ENCODE measurements at places on chromosomes 11 and 22. TPM values are rescaled to one million over a fixed set of nuclear protein-coding genes. Genes with fewer than 3 reads are reported as not detected.

DNA sequence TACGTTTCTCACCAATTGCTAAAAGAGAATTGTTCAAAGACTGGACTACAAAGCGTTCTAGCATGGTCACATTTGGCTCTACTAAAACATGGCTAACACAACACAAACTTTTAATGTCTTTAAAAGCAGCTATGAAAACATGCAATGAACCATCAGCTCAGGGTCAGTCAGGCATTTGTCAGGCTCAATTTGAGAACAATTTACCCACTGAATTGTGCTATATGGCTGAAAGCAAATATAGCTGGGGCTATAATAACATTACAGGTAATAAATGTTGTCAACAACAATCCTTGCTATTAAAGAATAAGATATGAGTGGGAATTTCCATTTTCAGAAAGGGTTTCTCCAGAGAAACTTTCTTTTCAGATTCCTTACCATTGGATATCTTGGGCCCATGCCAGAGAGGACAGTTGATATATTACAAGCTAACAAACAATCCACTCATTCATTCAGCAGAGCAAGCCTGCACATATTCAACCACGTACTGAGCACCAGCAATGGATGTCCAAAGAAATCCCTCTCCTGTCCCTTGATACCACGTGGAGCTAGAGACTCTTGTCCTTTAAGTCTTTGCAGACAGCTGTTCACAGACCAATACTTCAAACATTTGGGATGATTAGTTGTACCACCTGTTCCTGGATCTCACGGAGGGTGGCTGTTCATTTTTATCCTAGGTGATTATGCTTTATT, 82.5 kb upstream of the DDI1 start:
- peaks cover 17% of the 10 kb centered on the region for H3K4me1 ChIP-seq
- H3K27ac ChIP-seq, result no peak overlapping the region
- H3K27me3 ChIP-seq, result no peaks in the 10 kb centered on the region
- no peak overlapping the region for H3K4me3 ChIP-seq
- no peak for DNase-seq

Gene PLXNB2
- 5.5 TPM for total RNA-seq

Gene PRR33
- not detected for total RNA-seq

Gene CCDC116
- 2.5 TPM for total RNA-seq

Gene KIRREL3
- not detected for total RNA-seq

- H3K4me1 ChIP-seq, result peaks cover 9% of the 10 kb centered on the region
- no peaks in the 10 kb centered on the region for H3K27me3 ChIP-seq
- DNase-seq, result no peak
- H3K27ac ChIP-seq, result no peak overlapping the region
These were observed 46.9 kb downstream of the DDX6 start for GRCh38 chr11:118744046-118744445.

Gene CADM1
- total RNA-seq, result 0.50 TPM

Gene TSPAN18
- 0.26 TPM for total RNA-seq

- H3K4me1 ChIP-seq, result no peaks in the 10 kb centered on the region
- no peaks in the 10 kb centered on the region for H3K27me3 ChIP-seq
- no peak for DNase-seq
- H3K36me3 ChIP-seq, result no peaks in the 10 kb centered on the region
These were observed 23.7 kb downstream of the ARVCF start for GRCh38 chr22:19992921-19993355.

Gene SLC7A4
- not detected for total RNA-seq

Gene ANO3
- not detected for total RNA-seq

DNA sequence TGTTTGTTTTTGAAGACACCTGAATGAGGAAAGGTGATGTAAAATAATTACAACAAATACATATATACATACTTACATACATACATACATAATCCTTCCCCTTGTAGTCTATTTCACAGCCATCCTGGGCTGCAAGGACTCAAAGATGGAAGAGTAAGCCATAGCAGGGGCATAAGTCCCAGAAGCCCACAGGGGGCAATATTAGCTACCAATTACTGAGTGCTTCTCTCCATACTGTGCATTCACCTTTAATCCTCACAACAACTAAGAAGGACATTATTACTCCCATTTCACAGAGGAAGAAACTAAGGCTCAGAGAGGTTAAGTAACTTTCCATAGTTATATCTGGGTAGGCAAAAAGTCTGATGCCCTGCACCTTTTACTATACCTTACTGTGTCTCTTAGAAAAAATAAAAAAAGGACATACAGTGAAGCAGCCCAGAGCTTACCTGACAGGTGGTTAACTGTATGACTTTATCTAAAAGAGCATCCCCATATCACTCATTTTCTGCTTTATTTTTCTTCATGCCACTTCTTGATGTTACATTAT, 2.7 kb downstream of the SERGEF start:
- no peak overlapping the region for H3K4me3 ChIP-seq
- no peak overlapping the region for H3K27ac ChIP-seq
- no peaks in the 10 kb centered on the region for H3K27me3 ChIP-seq

GRCh38 chr11:65394125-65394536, 7.7 kb downstream of the FRMD8 start:
- no peak overlapping the region for H3K4me3 ChIP-seq
- no peak overlapping the region for H3K27ac ChIP-seq
- H3K4me1 ChIP-seq, result peaks cover 27% of the 10 kb centered on the region

- no peaks in the 10 kb centered on the region for H3K4me1 ChIP-seq
- no peaks in the 10 kb centered on the region for H3K36me3 ChIP-seq
- no peak overlapping the region for H3K27ac ChIP-seq
These were observed 146.0 kb downstream of the GUCY1A2 start for GRCh38 chr11:106872246-106872645.

GRCh38 chr11:94089341-94089740, 39.3 kb upstream of the PANX1 start:
- no peaks in the 10 kb centered on the region for H3K4me1 ChIP-seq
- peaks cover 8% of the 10 kb centered on the region for H3K27me3 ChIP-seq
- H3K36me3 ChIP-seq, result no peaks in the 10 kb centered on the region
- no peak for DNase-seq
- no peak overlapping the region for H3K27ac ChIP-seq

Gene TNNI2
- total RNA-seq, result 1.4 TPM

Gene JAML
- 1.4 TPM for total RNA-seq

GRCh38 chr11:76523147-76523546, 78.3 kb downstream of the EMSY start:
- peaks cover 15% of the 10 kb centered on the region for H3K36me3 ChIP-seq
- H3K27me3 ChIP-seq, result no peaks in the 10 kb centered on the region
- H3K4me3 ChIP-seq, result no peak overlapping the region
- peaks cover 4% of the 10 kb centered on the region for H3K4me1 ChIP-seq
- no peak for DNase-seq
- H3K27ac ChIP-seq, result no peak overlapping the region

Gene OR51I1
- not detected for total RNA-seq

GRCh38 chr11:3986301-3986700, 108.3 kb upstream of the RRM1 start:
- peaks cover 62% of the 10 kb centered on the region for H3K4me1 ChIP-seq
- no peak overlapping the region for H3K4me3 ChIP-seq
- H3K27ac ChIP-seq, result no peak overlapping the region

GRCh38 chr22:22710719-22711531, 66.5 kb downstream of the GGTLC2 start:
- no peak overlapping the region for H3K27ac ChIP-seq
- DNase-seq, result peak; percentile 82
- peaks cover 13% of the 10 kb centered on the region for H3K4me1 ChIP-seq
- H3K36me3 ChIP-seq, result no peaks in the 10 kb centered on the region
- no peak overlapping the region for H3K4me3 ChIP-seq
- H3K27me3 ChIP-seq, result no peaks in the 10 kb centered on the region

Gene OR5P2
- not detected for total RNA-seq

Gene TOLLIP
- 53.2 TPM for total RNA-seq

- H3K4me1 ChIP-seq, result no peaks in the 10 kb centered on the region
- no peak overlapping the region for H3K27ac ChIP-seq
- DNase-seq, result no peak
- peaks cover 18% of the 10 kb centered on the region for H3K27me3 ChIP-seq
These were observed 188.4 kb upstream of the NAV2 start for GRCh38 chr11:19524171-19524671.

GRCh38 chr11:2404735-2405196, 4.2 kb downstream of the TSSC4 start:
- peaks cover 4% of the 10 kb centered on the region for H3K4me1 ChIP-seq
- H3K27ac ChIP-seq, result no peak overlapping the region
- no peaks in the 10 kb centered on the region for H3K27me3 ChIP-seq
- DNase-seq, result no peak
- H3K36me3 ChIP-seq, result no peaks in the 10 kb centered on the region
- H3K4me3 ChIP-seq, result no peak overlapping the region

Gene DNAJC24
- 16.8 TPM for total RNA-seq

GRCh38 chr11:104704888-104705287, 193.4 kb downstream of the CASP12 start:
- peaks cover 58% of the 10 kb centered on the region for H3K4me1 ChIP-seq
- peaks cover 13% of the 10 kb centered on the region for H3K36me3 ChIP-seq
- no peaks in the 10 kb centered on the region for H3K27me3 ChIP-seq
- DNase-seq, result no peak

- no peaks in the 10 kb centered on the region for H3K27me3 ChIP-seq
- H3K4me3 ChIP-seq, result no peak overlapping the region
These were observed 3.1 kb upstream of the APOBEC3D start for GRCh38 chr22:39017596-39018365.

GRCh38 chr22:37103656-37104452, 5.7 kb downstream of the TMPRSS6 start:
- peaks cover 34% of the 10 kb centered on the region for H3K4me1 ChIP-seq
- peak overlapping the region; percentile 14 for H3K27ac ChIP-seq
- DNase-seq, result no peak
- H3K36me3 ChIP-seq, result no peaks in the 10 kb centered on the region
- no peak overlapping the region for H3K4me3 ChIP-seq

Gene KIAA0930
- 54.1 TPM for total RNA-seq

Gene AASDHPPT
- 37.5 TPM for total RNA-seq

GRCh38 chr11:85663753-85664614, 945 bp downstream of the CREBZF start:
- peak; percentile 89 for DNase-seq
- peak overlapping the region; percentile 95 for H3K27ac ChIP-seq
- H3K4me1 ChIP-seq, result peaks cover 34% of the 10 kb centered on the region

Gene OR10A5
- total RNA-seq, result not detected

DNA sequence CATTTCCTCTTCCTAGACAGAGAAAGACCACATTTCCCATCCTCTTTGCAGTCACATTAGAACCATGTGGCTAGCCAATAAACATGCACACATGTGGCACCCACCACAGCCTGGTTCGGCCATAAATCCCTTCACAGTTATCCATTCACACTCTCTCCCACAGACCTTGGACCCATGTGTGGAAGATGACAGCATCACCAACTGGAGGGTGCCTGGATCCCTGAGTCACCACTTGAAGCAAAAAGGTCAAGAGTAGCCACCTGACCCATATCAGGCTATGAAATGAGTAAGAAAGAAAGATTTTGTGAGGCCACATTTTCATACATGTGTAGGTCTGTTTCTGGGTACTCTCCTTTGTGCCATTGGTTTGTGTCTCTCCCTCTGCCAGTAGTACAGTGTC, 9.0 kb upstream of the TMEM121B start:
- no peaks in the 10 kb centered on the region for H3K4me1 ChIP-seq
- H3K36me3 ChIP-seq, result no peaks in the 10 kb centered on the region
- H3K27ac ChIP-seq, result no peak overlapping the region

GRCh38 chr11:110173811-110174644, 80.8 kb downstream of the ZC3H12C start:
- H3K36me3 ChIP-seq, result no peaks in the 10 kb centered on the region
- peak overlapping the region; percentile 12 for H3K4me3 ChIP-seq
- H3K4me1 ChIP-seq, result peaks cover 6% of the 10 kb centered on the region
- H3K27ac ChIP-seq, result no peak overlapping the region
- DNase-seq, result no peak

Gene ARHGAP42
- 1.6 TPM for total RNA-seq

Gene BATF2
- not detected for total RNA-seq

Gene PMM1
- total RNA-seq, result 33.3 TPM

DNA sequence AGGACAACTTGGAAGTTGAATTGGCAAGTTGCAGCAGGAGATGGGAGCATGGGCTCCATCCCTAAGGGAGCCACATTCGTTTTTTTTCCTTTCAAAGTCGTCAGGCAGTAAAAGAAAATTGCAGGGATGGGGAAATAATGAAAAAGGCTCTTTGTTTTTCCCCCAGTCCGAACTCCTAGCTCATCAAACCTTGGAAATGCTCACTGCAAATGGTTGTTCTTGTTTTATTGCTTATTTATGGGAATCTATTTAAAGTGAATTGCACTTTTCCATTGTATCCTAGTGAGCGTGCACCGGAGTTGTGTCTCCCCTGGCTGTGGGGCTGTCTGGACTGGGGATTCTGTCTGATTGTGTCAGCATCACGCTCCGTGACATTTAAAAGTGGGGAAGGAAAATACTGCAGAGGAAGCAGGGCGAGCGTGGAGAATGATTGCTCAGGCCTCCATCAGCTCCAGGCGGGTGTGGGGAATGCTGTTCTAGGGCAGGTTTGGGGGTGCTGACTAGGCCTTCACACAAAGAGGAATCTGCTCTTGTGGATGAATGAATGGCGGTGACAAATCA, 306.4 kb downstream of the KIRREL3 start:
- no peak for DNase-seq
- H3K27ac ChIP-seq, result no peak overlapping the region
- no peaks in the 10 kb centered on the region for H3K4me1 ChIP-seq
- no peaks in the 10 kb centered on the region for H3K36me3 ChIP-seq
- H3K27me3 ChIP-seq, result peaks cover 40% of the 10 kb centered on the region

DNA sequence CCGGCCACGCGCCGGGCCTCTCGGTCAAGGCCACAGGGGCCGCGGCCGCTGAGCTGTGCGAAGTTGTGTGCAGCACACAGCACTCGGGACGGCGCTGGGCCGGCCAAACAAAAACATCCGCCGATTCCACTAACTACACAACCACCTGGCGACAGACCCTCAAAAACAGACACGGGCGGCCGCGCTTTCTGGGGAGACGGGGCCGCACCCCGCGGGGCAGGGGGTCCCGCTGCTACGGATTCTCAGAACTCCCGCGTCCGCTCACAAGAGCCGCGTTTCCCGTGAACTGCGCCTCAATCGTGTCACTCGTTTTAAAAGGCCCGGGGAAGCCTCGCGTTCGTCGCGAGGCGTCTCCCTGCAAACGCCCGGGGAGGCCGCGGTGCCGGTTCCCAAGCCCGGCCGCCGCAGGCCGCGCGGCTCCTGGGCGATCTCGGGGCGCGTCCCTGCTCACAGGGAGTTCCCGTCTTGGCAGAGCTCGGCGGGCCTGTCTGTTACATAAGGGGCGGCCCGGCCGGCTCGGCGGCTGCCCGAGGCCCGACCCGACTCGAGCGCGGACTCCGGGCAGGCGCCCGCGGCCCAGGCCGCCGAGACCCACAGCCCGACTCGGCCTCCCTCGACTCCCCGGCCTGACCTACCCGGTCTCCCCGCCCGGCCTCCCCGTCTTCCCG, 936 bp downstream of the BRD1 start:
- peak overlapping the region; percentile 88 for H3K27ac ChIP-seq
- peaks cover 9% of the 10 kb centered on the region for H3K36me3 ChIP-seq
- peak overlapping the region; percentile 94 for H3K4me3 ChIP-seq
- H3K4me1 ChIP-seq, result peaks cover 31% of the 10 kb centered on the region
- no peak for DNase-seq

Gene ENTHD1
- not detected for total RNA-seq

Data from natural killer cell treated with Interleukin-12 subunit alpha and Interleukin-12 subunit beta and Interleukin-15 and Interleukin-18, amount 100 ng/mL, for 72 hours (primary cell).